ENCODE measurements at places on chromosomes 4 and X. TPM values are rescaled to one million over a fixed set of nuclear protein-coding genes. Genes with fewer than 3 reads are reported as not detected.

Gene TSC22D3
- 36.5 TPM for total RNA-seq

Gene YIPF7
- total RNA-seq, result not detected

Gene SSX1
- not detected for total RNA-seq

Gene GCNA
- 4.7 TPM for total RNA-seq

Gene DBET
- total RNA-seq, result not detected

Gene HPSE
- 26.1 TPM for total RNA-seq

Gene HTN3
- not detected for total RNA-seq

Gene CFP
- total RNA-seq, result 45.1 TPM

Gene RS1
- not detected for total RNA-seq

Gene MAPK10
- not detected for total RNA-seq

Gene PCDH7
- not detected for total RNA-seq

Gene AMER1
- 4.2 TPM for total RNA-seq

Gene EREG
- not detected for total RNA-seq

Gene SFRP2
- not detected for total RNA-seq

Gene MAGEA6
- not detected for total RNA-seq

Gene SUPT20HL1
- not detected for total RNA-seq

Gene DCAF8L2
- not detected for total RNA-seq

Gene TLR2
- total RNA-seq, result 0.97 TPM

Gene ADH1A
- not detected for total RNA-seq

Gene FAM241A
- 1.5 TPM for total RNA-seq

Gene IL13RA1
- total RNA-seq, result 0.04 TPM

Gene GAGE2A
- not detected for total RNA-seq

Gene GRXCR1
- not detected for total RNA-seq

Gene HTR2C
- not detected for total RNA-seq

Gene MAP7D2
- total RNA-seq, result 0.21 TPM

Gene SLC4A4
- 1.5 TPM for total RNA-seq

Gene IGFBP7
- total RNA-seq, result 0.27 TPM

All from activated CD4-positive, alpha-beta T cell treated with anti-CD3 and anti-CD28 coated beads, Interleukin-2, amount 10 ng/mL, durations not matched to agents 7 days and 5 days (primary cell).